Activated CD4-positive, alpha-beta memory T cell treated with anti-CD3 and anti-CD28 coated beads, Interleukin-2, amount 10 ng/mL, durations not matched to agents 7 days and 5 days (primary cell): ENCODE measurements at places on chromosomes 2 and 18. TPM values are rescaled to one million over a fixed set of nuclear protein-coding genes. Genes with fewer than 3 reads are reported as not detected.

GRCh38 chr2:173648816-173649215 is 294.1 kb downstream of the CDCA7 start:
- no peak for DNase-seq
- H3K27me3 ChIP-seq, result no peaks in the 10 kb centered on the region
- H3K27ac ChIP-seq, result no peak overlapping the region
- no peaks in the 10 kb centered on the region for H3K4me1 ChIP-seq
- no peaks in the 10 kb centered on the region for H3K36me3 ChIP-seq

DNA sequence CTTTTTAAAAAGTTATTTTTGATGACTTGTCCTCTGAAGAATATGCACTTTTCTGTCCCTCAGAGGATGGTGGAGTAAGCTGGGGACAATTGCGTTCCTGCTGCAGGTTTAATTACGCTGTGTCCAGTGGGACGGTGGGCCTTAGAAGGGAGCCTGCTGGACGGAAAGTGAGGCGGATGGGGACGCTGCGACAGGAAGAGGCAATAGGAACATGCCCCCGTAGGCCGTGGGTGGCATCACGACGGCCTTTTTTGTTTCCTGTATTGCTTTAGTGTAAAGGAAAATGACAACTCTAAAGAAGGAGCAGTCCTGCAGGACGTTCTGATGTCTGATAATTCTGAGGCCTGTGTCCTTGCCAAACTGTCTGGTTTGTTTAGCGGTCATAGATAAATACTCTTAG is 121.6 kb downstream of the NFATC1 start:
- DNase-seq, result peak; percentile 64
- peaks cover 60% of the 10 kb centered on the region for H3K4me1 ChIP-seq
- H3K36me3 ChIP-seq, result no peaks in the 10 kb centered on the region
- peak overlapping the region; percentile 52 for H3K4me3 ChIP-seq

- H3K36me3 ChIP-seq, result no peaks in the 10 kb centered on the region
- H3K27ac ChIP-seq, result no peak overlapping the region
Observed at GRCh38 chr2:23375448-23375847, 9.5 kb upstream of the KLHL29 start.

OSR1 gene
- total RNA-seq, result not detected

DNA sequence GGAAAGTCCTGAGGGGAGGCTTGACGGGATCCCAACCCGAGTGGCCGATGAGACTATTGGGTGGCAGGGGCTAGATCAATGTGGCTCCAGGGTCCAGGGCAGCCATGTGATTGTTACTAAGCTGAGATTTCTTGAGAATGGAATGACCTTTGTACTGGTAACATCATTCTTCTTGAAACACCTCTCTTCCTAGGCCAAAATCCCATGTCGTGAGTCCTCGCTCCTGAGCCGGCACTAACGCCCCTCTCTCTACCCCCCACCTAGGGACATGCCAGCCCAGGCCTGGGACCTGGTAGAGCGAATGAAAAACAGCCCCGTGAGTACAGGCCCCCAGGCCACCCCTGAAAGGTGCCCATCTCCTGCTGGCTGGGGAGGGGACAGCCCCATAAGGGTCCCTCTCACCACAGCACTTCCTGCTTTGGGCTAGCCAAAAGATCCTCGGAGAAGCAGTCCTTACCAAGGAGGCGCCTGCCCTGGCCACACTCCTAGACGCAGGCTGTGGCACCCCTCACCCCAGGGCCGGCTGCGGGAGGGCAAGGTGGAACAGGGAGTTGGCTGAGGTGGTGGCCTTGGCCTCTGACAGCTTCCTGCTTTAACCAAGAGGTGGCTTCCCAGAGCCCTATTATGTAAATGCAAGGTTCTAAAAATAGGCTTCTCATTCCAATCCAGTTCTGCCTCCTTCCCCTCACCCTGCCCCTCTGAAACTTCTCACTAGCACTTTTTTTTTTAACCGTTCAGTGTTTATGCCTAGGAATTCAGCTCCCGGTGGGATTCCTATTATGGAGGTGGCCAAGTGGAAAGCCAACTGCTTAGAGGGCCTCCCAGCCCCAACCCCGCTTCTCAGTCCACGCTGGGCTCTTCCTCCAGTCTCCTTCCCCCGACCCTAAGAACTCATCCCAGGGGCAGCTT is 126.6 kb upstream of the PPP1CB start:
- H3K4me1 ChIP-seq, result peaks cover 78% of the 10 kb centered on the region
- H3K36me3 ChIP-seq, result peaks cover 12% of the 10 kb centered on the region
- peak; percentile 70 for DNase-seq
- H3K4me3 ChIP-seq, result peak overlapping the region; percentile 42
- H3K27me3 ChIP-seq, result no peaks in the 10 kb centered on the region

- DNase-seq, result no peak
- H3K4me1 ChIP-seq, result no peaks in the 10 kb centered on the region
- H3K4me3 ChIP-seq, result no peak overlapping the region
- H3K27me3 ChIP-seq, result peaks cover 24% of the 10 kb centered on the region
- H3K27ac ChIP-seq, result no peak overlapping the region
- H3K36me3 ChIP-seq, result no peaks in the 10 kb centered on the region
Observed at GRCh38 chr18:46738491-46738890, 18.4 kb downstream of the ST8SIA5 start.

C2orf66 gene
- 0.33 TPM for total RNA-seq

- DNase-seq, result no peak
- no peak overlapping the region for H3K4me3 ChIP-seq
- H3K36me3 ChIP-seq, result no peaks in the 10 kb centered on the region
- no peaks in the 10 kb centered on the region for H3K4me1 ChIP-seq
- H3K27me3 ChIP-seq, result no peaks in the 10 kb centered on the region
Observed at GRCh38 chr2:221478485-221478863, 93.6 kb downstream of the EPHA4 start.
